ENCODE measurements at places on chromosomes 2 and 18.
A peak's percentile ranks its signal among the peaks of the same experiment; 100 is the strongest.

GRCh38 chr2:147689220-147689909 lies 155.5 kb upstream of the ACVR2A start:
- H3K4me1 ChIP-seq: peaks cover 18% of the 10 kb centered on the region
- no peak overlapping the region for H3K4me3 ChIP-seq
- H3K27me3 ChIP-seq: no peaks in the 10 kb centered on the region

GRCh38 chr2:192741889-192742288 lies 547.2 kb upstream of the TMEFF2 start:
- no peaks in the 10 kb centered on the region for H3K27me3 ChIP-seq
- H3K4me1 ChIP-seq: no peaks in the 10 kb centered on the region
- H3K36me3 ChIP-seq: no peaks in the 10 kb centered on the region
- no peak for DNase-seq
- no peak overlapping the region for H3K4me3 ChIP-seq

- peaks cover 2% of the 10 kb centered on the region for H3K36me3 ChIP-seq
- H3K27me3 ChIP-seq: no peaks in the 10 kb centered on the region
- DNase-seq: no peak
- peak overlapping the region; percentile 75 for H3K27ac ChIP-seq
- H3K4me3 ChIP-seq: peak overlapping the region; percentile 84
These were observed 1.0 kb downstream of the GAREM2 start for GRCh38 chr2:26173776-26174482.

- DNase-seq: no peak
- H3K36me3 ChIP-seq: no peaks in the 10 kb centered on the region
- H3K4me1 ChIP-seq: 0 out of 2 replicates have a peak, but pooled peaks cover 7% of the 10 kb centered on the region
- no peaks in the 10 kb centered on the region for H3K27me3 ChIP-seq
- no peak overlapping the region for H3K27ac ChIP-seq
These were observed 24.7 kb downstream of the LGALSL start for GRCh38 chr2:64478502-64479230.

DNA sequence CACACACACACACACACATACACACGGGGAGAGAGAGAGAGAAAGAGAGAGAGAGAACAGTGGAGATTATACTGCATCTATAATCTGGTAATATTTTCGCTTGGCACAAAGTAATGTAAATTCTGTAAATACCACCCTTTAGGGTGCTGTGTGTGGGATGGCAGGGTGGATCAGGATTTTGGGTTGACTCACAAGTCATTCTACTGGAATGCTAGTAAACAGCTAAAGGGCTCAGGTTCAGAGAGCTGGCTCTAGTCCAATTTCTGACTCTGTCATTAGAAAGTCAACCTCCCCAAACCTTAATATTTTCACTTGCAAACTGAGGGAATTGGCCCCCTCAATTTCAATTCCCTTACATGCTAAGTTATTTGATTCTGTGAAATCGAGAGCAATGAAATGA lies 308.3 kb downstream of the TSN start:
- H3K27me3 ChIP-seq: no peaks in the 10 kb centered on the region
- no peak overlapping the region for H3K4me3 ChIP-seq
- H3K4me1 ChIP-seq: no peaks in the 10 kb centered on the region
- H3K36me3 ChIP-seq: no peaks in the 10 kb centered on the region
- no peak overlapping the region for H3K27ac ChIP-seq

DNA sequence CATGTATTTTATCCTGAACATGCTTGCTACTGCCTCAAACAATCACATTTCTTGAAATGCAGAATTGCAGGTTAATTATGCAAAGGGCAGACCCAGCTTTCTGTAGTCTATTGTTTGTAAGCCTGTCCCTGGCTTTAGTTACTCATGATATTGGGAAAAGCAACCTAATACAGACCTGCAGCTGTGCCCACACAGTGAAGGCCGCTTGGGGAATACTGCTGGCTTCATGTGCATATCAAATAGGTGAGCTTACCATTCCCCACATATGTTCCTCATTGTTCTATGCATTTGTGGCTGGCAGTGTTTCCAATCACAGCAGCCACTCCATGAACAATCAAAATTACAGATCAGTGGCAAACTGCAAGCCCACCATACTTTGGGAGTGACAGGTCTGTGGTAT lies 186.3 kb downstream of the TMEM163 start:
- no peak overlapping the region for H3K27ac ChIP-seq
- no peak overlapping the region for H3K4me3 ChIP-seq
- H3K27me3 ChIP-seq: no peaks in the 10 kb centered on the region
- no peaks in the 10 kb centered on the region for H3K36me3 ChIP-seq

GRCh38 chr2:44759823-44760222 lies 181.7 kb upstream of the SIX3 start:
- 0 out of 2 replicates have a peak, but pooled peaks cover 4% of the 10 kb centered on the region for H3K4me1 ChIP-seq
- H3K27me3 ChIP-seq: no peaks in the 10 kb centered on the region
- no peak overlapping the region for H3K4me3 ChIP-seq
- H3K27ac ChIP-seq: no peak overlapping the region
- DNase-seq: no peak

DNA sequence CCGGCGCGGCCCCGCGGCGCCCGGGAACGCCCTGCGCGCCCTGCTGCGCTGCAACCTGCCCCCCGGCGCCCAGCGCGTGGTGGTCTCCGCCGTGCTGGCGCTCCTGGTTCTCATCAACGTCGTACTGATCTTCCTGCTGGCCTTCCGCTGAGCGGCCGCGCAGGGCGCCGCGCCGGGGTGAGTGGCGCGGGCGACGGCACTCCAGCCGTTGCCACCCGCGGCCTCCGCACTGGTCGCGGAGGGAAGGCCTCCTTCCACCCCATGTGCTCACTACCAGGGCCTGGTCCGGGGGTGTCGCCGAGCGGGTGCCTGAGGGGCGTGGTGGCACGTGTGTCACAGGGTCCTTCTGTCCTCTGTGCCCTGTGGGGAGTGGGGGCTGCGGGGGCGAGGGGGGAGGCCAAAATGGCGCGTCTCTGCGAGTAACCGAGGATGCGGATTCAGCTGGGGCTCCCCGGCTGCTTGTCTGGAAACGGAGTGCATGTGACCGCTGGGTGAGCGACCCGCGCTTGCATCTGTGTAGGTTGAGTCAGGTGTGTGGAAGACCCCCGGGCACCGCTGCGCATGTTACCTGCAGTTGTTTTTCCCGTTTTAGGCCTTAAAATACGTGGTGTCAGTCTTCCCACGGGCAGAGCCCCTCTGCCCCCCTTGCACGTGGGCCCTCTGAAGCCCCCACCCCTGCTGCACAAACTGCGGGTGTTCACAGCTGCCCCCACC lies 58.0 kb downstream of the FAM168B start:
- no peaks in the 10 kb centered on the region for H3K4me1 ChIP-seq
- peak overlapping the region; percentile 15 for H3K4me3 ChIP-seq
- no peak for DNase-seq
- H3K36me3 ChIP-seq: no peaks in the 10 kb centered on the region
- H3K27me3 ChIP-seq: no peaks in the 10 kb centered on the region

- no peaks in the 10 kb centered on the region for H3K27me3 ChIP-seq
- peak overlapping the region; percentile 69 for H3K27ac ChIP-seq
- peaks cover 44% of the 10 kb centered on the region for H3K4me1 ChIP-seq
- no peak for DNase-seq
- no peak overlapping the region for H3K4me3 ChIP-seq
These were observed 47.9 kb upstream of the ITGAV start for GRCh38 chr2:186542002-186542401.

DNA sequence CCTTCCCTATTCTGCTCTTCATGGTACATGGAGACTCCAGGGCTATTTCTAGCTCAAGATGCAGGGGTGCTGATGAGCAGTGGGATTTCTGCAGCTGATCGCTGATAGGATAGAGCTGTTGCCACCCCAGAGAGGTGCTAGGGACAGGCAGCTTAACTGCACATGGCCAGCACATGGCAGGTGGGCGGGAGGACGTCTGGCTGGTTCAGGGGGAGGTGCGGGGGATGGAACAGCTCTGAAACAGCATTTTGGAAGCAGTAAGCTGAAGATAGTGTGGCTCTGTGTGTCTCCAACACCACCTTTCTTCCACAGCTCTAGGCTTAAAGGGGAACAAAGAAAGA lies 151.9 kb upstream of the PELI1 start:
- no peak overlapping the region for H3K4me3 ChIP-seq
- H3K36me3 ChIP-seq: no peaks in the 10 kb centered on the region
- no peaks in the 10 kb centered on the region for H3K4me1 ChIP-seq
- no peak overlapping the region for H3K27ac ChIP-seq
- H3K27me3 ChIP-seq: no peaks in the 10 kb centered on the region

DNA sequence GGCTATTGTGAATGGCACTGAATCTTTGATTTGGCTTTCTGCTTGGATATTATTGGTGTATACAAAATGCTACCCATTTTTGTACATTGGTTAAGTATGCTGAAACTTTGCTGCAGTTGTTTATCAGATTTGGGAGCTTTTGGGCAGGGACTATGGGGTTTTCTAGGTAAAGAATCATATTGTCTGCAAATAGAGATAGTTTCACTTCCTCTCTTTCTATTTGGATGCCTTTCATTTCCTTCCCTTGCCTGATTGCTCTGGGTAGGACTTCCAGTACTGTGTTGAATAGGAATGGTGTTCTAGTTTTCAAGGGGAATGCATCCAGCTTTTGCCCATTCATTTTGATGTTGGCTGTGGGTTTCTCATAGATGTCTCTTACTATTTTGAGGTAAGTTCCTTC lies 489.1 kb upstream of the LRATD1 start:
- no peak for DNase-seq
- no peaks in the 10 kb centered on the region for H3K27me3 ChIP-seq
- H3K4me1 ChIP-seq: no peaks in the 10 kb centered on the region
- H3K36me3 ChIP-seq: no peaks in the 10 kb centered on the region
- no peak overlapping the region for H3K4me3 ChIP-seq

DNA sequence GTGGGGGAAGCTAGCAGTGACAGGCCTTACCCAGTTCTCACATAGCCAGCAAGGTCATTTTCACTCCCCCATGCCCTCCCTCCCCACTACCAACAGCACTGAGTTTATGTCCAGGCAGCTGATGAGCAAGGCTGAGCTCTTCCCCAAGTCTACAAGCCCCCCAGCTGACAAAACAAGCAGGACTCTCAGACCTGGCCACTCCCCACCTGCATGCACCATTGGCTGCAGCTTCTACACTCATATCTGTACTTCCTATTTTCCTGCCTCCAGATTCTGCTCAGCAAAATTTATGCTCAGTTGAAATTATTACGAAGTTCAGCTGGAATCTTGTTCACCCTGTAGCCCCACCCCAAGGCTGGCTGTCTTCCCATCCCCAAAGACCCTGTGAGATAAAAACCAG lies 339.3 kb downstream of the ARL6IP6 start:
- no peak for DNase-seq
- H3K27ac ChIP-seq: no peak overlapping the region
- no peaks in the 10 kb centered on the region for H3K36me3 ChIP-seq
- H3K27me3 ChIP-seq: no peaks in the 10 kb centered on the region

- H3K36me3 ChIP-seq: no peaks in the 10 kb centered on the region
- H3K4me1 ChIP-seq: no peaks in the 10 kb centered on the region
- H3K27me3 ChIP-seq: no peaks in the 10 kb centered on the region
These were observed 968.5 kb downstream of the BCL11A start for GRCh38 chr2:59584958-59585357.

- H3K4me3 ChIP-seq: no peak overlapping the region
- DNase-seq: no peak
- H3K4me1 ChIP-seq: no peaks in the 10 kb centered on the region
- no peaks in the 10 kb centered on the region for H3K36me3 ChIP-seq
- no peak overlapping the region for H3K27ac ChIP-seq
These were observed 45.1 kb downstream of the LCLAT1 start for GRCh38 chr2:30492185-30492584.

DNA sequence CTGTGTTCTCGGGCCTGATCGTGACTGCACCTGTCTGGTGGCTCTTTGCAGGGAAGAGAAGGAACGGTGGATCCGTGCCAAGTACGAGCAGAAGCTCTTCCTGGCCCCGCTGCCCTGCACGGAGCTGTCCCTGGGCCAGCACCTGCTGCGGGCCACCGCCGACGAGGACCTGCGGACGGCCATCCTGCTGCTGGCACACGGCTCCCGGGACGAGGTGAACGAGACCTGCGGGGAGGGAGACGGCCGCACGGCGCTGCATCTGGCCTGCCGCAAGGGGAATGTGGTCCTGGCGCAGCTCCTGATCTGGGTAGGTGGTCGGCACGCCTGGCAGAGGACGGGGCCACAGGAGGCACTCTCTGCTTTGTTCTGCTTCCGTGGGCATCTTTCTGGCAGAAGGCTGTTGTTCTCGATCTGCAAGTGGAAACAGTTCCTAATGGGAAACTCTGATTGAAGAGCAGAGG lies 48.0 kb downstream of the GBX2 start:
- H3K27ac ChIP-seq: no peak overlapping the region
- no peaks in the 10 kb centered on the region for H3K27me3 ChIP-seq
- peaks cover 5% of the 10 kb centered on the region for H3K4me1 ChIP-seq
- DNase-seq: no peak
- no peak overlapping the region for H3K4me3 ChIP-seq
- H3K36me3 ChIP-seq: no peaks in the 10 kb centered on the region

DNA sequence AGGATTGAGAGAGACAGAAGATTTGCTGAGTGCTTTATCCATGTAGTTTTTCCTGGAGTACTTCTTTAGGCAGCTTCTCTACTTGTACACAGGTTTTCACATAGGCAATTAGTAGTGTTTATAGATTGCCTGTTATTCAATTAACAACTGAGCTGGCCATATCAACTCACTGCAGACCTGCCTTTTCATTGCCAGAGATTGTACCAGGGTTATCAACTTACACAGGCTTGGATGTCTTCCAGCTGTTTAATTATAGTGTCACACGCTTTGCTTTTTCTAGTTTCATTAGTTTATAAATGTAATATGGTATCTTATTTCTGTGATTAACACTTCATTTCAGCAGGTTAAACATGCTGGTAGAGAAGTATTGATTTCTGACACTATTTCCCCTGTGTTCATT lies 125.9 kb downstream of the GPD2 start:
- no peaks in the 10 kb centered on the region for H3K27me3 ChIP-seq
- no peaks in the 10 kb centered on the region for H3K36me3 ChIP-seq
- DNase-seq: no peak
- no peaks in the 10 kb centered on the region for H3K4me1 ChIP-seq
- H3K4me3 ChIP-seq: no peak overlapping the region

DNA sequence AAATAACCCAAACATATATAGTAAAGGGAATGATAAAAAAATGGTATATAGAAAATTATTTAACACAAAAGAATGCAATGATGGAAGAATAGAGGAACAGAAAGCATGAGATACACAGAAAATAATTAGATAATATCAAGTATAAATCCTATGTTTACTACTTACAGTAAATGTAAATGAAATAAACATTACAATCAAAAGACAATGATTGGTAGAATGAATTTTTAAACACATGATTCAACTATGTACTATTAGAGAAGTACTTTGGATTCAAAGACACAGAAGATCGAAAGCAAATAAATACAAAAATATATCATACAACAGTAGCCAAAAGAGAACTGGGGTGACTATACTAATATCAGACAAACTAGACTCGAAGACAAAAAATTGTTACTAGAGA lies 97.6 kb upstream of the PARD3B start:
- H3K27me3 ChIP-seq: no peaks in the 10 kb centered on the region
- no peak overlapping the region for H3K27ac ChIP-seq
- no peaks in the 10 kb centered on the region for H3K36me3 ChIP-seq
- no peak for DNase-seq
